ENCODE measurements at places on chromosomes 3 and 15. TPM values are rescaled to one million over a fixed set of nuclear protein-coding genes. Genes with fewer than 3 reads are reported as not detected.

SPPL2A gene
- total RNA-seq, result 130 TPM

DCLK3 gene
- 0.48 TPM for total RNA-seq

RGMA gene
- 13.1 TPM for total RNA-seq

SEMA3B gene
- 12.9 TPM for total RNA-seq

BFSP2 gene
- not detected for total RNA-seq

FAM107A gene
- total RNA-seq, result 68.2 TPM

CDHR4 gene
- total RNA-seq, result not detected

GPR149 gene
- not detected for total RNA-seq

C3orf33 gene
- 8.8 TPM for total RNA-seq

LYZL4 gene
- not detected for total RNA-seq

SI gene
- not detected for total RNA-seq

- H3K27ac ChIP-seq, result no peak overlapping the region
- H3K4me3 ChIP-seq, result no peak overlapping the region
- DNase-seq, result peak; percentile 21
- H3K4me1 ChIP-seq, result no peaks in the 10 kb centered on the region
Measured at GRCh38 chr15:20355256-20355868, 186.2 kb downstream of the GOLGA6L6 start.

GRCh38 chr3:196554205-196554604 lies 14.1 kb downstream of the WDR53 start:
- H3K4me3 ChIP-seq, result no peak overlapping the region
- H3K27me3 ChIP-seq, result no peaks in the 10 kb centered on the region
- DNase-seq, result no peak
- H3K36me3 ChIP-seq, result peaks cover 23% of the 10 kb centered on the region

GRCh38 chr3:108251265-108251664 lies 29.0 kb upstream of the IFT57 start:
- H3K4me3 ChIP-seq, result no peak overlapping the region
- no peak for DNase-seq
- no peaks in the 10 kb centered on the region for H3K27me3 ChIP-seq
- H3K27ac ChIP-seq, result no peak overlapping the region
- no peaks in the 10 kb centered on the region for H3K36me3 ChIP-seq

DNA sequence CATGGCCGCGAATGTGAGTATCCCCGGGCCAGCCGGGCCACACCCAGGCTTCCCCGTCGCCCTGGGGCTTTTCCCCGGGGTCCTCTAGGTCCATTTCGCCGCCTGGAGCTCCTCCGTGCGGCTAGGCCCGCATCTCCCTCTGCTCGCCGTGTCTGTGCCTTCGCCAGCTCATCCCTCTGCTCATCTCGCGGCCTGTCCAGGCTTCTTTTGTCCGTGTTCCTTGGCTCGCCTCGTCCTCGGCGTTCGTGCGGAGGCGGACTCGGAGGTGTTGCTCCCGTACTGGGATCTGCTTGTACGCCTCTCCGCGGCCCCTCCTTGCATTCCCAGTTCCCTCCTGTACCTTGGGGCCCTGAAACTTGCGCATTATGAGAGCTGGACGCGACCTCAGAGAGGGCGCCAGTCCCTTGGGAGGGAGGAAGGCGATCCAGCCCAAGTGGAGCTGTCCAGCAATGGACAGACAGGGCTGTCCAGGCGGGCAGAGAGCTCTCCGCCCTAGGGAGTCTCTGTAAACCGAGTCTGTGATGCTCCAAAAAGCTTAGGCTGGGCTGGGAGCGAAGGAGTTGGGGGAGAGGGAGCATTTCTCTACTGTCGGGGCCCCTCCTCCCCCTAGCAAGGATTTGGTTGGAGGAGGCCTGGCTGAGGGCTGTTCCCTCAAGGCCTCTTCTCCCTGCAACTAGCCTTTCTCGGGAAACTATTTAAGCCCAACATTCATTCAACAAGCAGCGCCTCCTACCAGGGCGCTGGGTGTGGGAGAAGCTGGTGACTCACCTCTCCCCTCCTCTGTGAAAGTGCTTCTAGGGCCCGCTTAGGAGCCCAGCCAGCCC lies 553 bp downstream of the TMEM43 start:
- H3K27ac ChIP-seq, result peak overlapping the region; percentile 96
- peak overlapping the region; percentile 77 for H3K4me3 ChIP-seq
- peaks cover 32% of the 10 kb centered on the region for H3K4me1 ChIP-seq
- peak; percentile 62 for DNase-seq

DNA sequence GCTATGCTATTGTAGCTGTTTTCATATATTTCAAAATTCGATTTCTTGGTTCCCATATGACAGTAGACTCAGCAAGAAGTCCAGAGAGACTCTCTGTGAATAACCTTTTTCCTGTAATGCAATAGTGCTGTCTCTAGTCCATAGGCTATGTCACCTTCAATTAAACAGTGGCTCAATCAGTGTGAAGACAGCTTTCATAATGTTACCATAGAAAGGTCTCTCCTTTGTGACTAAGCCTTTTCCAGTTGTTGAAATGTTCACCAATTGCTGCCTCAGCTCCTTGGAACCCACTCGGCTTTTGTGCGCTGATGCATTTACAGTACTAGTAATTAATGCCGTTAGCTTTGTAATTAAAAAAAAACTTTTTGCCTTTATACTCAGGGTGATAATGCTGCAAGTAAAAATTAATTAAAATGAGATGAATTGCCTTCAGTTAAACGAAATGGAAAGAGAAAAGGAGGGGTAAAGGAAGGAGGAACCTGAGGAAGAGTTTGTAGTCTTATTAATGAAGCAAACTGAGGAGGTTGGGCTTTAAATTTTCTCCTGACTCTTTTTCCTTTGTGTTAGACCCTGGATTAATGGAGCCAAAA lies 214.8 kb downstream of the LSAMP start:
- H3K4me3 ChIP-seq, result no peak overlapping the region
- no peak overlapping the region for H3K27ac ChIP-seq
- no peaks in the 10 kb centered on the region for H3K27me3 ChIP-seq
- no peak for DNase-seq

DNA sequence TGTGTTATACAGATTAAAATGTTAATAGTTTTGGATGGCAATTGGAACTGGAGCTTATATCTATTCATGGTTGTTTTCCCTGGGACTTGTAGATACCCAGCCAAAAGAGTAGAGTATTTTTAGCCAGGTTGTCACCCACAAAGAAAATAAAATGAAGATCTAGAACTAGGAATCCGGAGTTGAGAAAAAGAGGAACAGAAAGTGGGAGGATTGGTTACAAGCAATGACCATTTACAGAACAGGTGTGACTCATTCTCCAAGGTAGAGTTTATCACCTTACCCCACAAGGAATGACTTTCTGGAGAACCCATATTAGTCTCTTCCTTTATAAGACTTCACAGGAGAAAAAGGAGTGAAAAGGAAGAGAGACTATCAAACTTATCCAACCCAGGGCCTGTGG lies 99.8 kb downstream of the TMEM108 start:
- no peaks in the 10 kb centered on the region for H3K27me3 ChIP-seq
- no peaks in the 10 kb centered on the region for H3K36me3 ChIP-seq
- no peak overlapping the region for H3K4me3 ChIP-seq
- no peaks in the 10 kb centered on the region for H3K4me1 ChIP-seq

DNA sequence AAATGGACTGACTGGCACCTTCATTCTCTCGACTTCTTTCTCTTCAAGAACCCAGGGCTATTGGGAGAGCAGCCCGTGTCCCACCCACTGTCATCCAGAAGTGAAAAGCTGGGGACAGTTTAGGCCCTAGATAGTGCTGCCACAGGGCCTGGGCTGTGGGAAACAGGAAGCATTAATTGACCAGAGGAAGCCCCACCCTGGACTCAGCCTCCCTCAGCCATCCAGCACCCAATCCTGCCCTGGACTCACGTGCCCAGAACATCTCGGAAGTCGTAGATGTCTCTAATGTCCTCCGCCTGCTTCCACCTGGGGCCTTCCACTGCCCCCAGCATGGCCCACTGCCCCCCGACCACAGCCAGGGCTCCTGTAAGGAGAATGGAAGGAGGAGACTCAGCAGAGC lies 2.3 kb downstream of the CAMK1 start:
- DNase-seq, result peak; percentile 36

DNA sequence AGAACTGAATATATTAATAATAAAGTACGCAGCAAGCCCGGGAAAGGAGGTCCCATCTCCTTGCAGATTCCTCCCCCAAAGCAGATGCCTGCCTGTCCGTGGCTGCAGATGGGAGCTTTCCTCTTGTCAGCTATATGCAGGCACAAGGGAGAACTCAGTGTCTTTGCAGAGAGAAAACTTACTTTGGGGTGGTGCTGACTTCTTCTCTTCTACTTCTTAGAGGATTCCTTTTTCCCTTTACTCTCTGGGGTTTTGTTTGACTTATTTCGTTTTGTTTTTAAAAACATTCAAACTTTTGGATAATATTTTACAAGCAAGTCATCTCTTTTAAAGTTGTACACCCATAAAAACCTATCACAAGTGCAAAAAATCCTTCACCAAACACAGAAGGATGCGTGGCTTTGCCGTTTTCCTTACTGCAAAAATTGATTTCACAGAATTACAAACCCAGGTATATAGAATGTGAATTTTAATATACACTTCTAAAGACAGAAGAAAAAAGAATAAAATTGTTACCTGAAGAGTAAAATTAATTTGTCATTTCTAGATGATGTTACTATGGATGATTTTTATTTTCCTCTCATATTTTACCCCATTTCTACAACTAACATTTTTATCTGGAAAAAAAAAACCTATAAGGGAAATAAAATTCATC lies 65.3 kb upstream of the IGF1R start:
- peaks cover 51% of the 10 kb centered on the region for H3K27me3 ChIP-seq
- no peaks in the 10 kb centered on the region for H3K4me1 ChIP-seq
- no peaks in the 10 kb centered on the region for H3K36me3 ChIP-seq

DNA sequence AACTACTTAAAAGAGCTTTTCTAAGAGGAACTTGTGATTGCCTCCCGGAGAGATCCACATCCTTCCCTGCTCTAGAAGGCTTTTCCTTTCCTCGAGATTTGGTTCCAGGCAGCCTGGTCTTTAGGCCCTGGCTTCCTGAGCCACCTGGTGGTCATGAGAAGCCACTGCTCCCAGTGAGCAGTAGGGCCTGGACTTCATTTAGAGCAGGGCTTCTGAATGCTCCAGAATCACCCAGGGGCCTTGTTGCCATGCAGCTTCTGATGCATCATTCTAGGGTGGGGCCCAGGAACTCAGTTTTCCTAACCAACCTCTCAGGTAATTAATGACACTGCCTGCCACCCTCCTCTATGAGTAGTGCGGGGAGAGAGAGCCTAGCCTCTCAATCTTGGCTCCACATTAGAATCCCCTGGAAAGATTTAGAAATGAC lies 29.6 kb downstream of the PSMD6 start:
- DNase-seq, result peak; percentile 68
- H3K4me3 ChIP-seq, result no peak overlapping the region
- H3K36me3 ChIP-seq, result peaks cover 27% of the 10 kb centered on the region
- H3K27me3 ChIP-seq, result no peaks in the 10 kb centered on the region
- no peaks in the 10 kb centered on the region for H3K4me1 ChIP-seq

DNA sequence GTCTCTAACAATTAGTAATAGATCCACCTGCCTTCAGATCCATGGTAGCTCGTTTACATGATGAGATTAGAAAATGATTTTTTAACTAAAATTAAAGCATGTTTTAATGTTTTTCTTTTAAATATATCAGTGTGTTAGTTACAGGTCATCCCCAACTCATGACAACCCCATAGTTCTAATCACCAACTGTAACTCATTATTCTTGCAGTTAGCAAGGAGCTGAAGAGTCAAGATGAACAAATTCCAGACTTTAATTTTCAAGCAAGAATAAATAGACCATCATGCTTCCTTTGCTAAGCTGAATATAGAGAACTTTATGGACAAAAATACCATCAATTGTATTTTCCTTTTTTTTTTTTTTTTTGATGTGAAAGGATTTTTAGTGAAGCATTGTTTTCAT lies 101.1 kb downstream of the TOP2B start:
- DNase-seq, result no peak
- peaks cover 38% of the 10 kb centered on the region for H3K4me1 ChIP-seq
- no peak overlapping the region for H3K4me3 ChIP-seq
- H3K27ac ChIP-seq, result no peak overlapping the region
- H3K36me3 ChIP-seq, result no peaks in the 10 kb centered on the region

DNA sequence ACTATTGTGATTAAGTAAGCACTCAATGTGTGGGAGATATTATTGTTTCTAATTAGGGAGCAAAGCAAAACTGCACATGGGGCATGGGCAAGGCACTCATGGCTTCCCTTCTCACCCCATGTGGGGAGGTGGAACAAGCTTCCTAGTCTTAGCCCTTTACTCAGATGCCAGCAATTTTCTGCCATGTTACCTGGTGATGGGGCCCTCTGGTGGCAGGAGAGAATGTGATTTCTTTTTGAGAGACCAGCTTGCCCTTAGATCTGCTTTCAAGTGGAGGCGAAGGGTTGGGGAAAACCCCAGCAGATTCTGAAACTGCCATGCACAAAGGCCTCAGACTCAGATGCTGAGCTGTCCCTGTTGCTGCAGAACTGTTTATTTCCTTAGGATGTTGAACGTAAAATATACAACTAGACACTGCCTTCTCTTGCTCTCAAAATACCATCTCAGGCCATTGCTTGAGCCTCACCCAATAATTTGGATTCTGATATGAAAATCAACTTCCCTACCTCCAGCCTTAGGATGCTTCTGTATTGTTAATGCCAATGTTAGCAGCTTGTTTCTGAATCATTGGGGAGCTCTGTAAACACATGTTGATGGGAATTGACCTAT lies 130.2 kb upstream of the TPRG1 start:
- H3K27ac ChIP-seq, result no peak overlapping the region
- no peak overlapping the region for H3K4me3 ChIP-seq
- H3K36me3 ChIP-seq, result no peaks in the 10 kb centered on the region
- DNase-seq, result peak; percentile 27

DNA sequence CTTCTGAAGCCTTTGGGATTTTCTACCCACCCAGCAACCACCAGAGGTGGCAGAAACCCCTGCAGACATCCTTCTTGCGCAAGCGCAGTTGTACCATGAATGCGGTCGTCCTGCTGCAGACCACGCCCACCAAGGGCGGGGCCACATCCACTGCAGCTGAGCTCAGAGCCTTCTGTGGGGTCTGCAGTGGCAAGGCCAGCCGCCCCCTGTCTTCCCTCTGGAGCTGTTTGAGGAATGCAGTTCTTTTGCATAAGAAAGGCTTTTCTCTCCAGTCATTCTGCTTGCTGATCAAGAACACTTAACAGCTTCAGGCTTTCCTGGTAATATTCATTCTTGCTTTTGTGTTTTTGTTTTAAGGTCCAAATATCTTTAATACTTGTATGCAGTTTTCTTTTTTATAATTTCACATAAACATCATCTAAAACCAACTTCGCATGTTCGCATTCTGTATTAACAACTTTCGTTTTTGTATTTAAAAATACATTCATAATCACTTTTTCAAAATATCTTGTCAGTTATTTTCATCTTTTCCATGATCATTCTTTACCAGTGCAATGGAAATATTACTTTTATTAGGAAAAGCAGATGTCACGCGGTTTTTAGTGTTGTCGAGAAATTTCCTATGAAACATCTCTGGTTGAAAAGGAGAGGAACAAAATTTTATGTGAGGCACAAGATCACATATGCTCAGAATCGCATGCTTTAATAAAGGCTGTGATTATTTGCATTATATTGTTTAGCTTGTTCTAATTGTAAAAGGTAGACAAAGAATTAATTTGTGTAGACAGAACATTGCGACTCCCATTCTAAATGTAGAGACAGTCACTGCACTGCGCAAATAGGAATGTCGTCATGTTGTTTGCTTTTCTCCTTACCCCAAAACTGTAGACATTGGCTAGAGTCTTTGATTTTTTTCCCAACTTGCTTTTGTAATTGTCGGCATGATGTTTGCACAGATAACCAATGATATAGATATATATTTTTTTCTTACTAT lies 98.1 kb upstream of the SNRPN start:
- H3K27me3 ChIP-seq, result no peaks in the 10 kb centered on the region
- no peaks in the 10 kb centered on the region for H3K4me1 ChIP-seq
- H3K36me3 ChIP-seq, result no peaks in the 10 kb centered on the region
- peak; percentile 46 for DNase-seq

GRCh38 chr15:68556139-68556990 lies 22.4 kb upstream of the CORO2B start:
- H3K4me3 ChIP-seq, result no peak overlapping the region
- no peak overlapping the region for H3K27ac ChIP-seq
- H3K4me1 ChIP-seq, result no peaks in the 10 kb centered on the region
- H3K36me3 ChIP-seq, result no peaks in the 10 kb centered on the region

All from heart left ventricle (tissue), 16 donors.